ENCODE measurements at places on chromosomes 2 and 18.

DNA sequence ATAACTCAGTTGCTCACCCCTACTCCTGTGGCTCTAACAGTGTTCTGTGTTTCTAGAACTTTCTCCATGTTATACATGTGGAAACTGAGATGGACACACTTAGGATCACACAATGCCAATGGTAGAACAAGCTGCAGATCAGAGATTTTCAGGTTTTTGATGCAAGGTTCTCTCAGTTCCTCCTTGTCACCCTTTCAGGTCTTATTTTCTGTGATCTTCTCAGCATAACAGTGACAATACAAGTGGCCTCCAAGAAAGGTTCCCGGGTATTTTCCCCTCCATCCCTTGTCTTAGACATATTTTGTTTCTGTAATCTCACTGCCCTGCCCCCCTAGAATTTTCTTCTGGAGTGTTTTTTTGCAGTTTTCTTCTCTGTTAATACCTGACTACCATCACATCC, 6.2 kb upstream of the MGAT5 start:
- no peak for DNase-seq

DNA sequence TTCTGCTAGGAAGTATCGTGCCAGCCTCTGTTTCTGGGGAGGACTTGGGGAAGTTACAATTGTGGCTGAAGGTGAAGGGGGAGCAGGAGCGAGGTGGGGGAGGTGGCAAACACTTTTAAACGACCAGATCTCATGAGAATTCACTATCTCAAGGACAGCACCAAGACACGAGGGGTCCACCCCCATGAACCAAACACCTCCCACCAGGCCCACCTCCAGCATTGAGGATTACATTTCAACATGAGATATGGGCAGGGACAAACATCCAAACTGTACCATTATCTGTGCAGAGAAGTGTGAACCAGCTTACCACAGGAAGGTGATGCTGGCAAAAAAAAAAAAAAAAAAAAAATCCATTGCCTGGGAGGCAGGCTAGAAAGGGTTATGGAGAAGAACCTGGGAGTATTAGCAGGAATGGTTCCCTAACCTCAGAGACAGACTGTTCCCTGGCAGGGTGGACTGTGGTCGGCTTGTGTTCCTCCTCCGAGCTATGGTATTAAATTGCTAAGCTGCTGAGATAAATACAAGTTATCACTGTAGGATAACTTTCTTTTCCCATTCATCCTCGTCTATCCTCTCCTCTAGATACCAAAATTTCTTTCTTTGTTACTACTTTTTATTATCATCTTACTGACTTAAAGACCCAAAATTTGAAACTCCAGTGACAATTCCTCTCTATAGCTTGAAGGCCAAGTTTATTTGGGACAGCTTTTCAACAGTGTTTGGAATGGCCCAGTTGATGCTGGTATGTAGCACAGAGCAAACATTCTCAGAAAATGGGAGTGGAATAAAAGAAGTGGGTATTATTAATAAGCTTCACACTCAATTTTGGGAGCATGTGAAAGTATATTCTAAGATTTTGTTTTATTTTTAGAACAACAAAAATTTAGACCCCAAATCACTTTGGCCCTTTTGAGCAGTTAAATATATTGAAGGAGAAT, 73.7 kb upstream of the MAP3K20 start:
- no peak for DNase-seq

GRCh38 chr2:182448371-182448770, 21.5 kb upstream of the PDE1A start:
- DNase-seq = no peak

DNA sequence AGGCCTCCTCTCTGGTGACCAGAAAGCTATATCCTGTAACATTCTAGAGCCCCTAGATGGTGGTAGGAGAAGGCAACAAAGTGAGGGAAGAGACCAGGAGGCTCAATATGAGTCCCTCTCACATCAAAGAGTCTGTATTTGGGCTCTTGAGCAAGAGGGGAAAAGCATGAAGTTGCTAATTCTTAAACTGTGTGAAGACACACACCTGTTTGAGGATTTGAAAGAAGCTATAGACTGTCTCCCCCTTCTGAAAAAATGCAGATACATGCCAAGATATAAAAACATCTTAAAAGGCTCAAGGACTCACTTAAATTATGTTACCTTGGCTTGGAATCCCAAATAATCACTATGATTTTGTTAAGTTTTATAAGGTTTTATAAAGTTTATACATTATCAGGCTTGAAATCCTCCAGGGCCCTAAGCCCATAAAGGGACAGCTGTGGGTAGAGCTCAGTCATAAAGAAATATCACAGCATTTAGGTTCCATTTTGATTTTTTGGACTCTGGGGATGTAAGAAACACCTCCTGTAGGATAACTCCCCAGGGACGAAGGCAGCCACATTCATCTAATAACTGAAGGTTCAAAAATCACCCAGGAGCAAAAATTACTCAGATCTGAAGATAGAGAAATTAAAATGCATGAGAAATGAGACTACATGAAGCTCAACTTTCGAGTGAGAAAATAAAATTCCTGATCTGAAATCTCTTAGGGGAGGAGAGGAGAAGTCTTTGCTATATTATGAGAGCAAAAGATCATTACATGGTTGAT, 136.1 kb upstream of the LGALSL start:
- no peak for DNase-seq

DNA sequence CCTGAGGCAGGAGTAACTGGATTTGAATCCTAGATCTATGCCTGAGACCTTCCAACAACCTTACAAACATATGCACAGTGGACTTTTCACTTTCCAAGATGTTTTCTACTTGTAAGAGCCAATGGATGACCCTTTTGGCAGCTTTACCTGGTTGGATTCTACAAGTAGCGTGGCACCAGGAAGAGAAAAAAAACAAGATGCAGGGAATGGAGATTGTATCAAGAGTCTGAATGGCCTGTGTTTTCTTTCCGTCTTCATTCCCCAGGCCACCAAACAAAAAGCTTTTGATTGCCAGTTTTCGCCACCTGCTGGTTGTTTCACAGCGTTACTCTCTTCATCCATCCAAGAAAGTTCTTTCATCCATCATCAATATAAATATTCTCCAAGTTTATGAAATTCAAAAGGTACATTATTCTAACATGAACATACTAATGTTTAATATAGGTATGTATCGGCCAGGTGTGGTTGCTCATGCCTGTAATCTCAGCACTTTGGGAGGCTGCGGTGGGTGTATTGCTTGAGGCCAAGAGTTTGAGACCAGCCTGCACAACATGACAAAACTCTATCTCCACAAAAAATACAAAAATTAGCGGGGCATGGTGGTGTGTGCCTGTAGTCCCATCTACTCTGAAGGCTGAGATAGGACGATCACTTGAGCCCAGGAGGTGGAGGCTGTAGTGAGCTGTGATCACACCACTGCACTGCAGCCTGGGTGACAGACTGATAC, 3.5 kb upstream of the BCL2 start:
- DNase-seq = no peak

GRCh38 chr18:72427721-72428120, 116.4 kb downstream of the CBLN2 start:
- DNase-seq = no peak

Measured in activated CD8-positive, alpha-beta memory T cell treated with anti-CD3 and anti-CD28 coated beads for 48 hours (primary cell).